Caco-2 (cell line): ENCODE measurements at places on chromosomes 7 and 10. TPM values are rescaled to one million over a fixed set of nuclear protein-coding genes. Genes with fewer than 3 reads are reported as not detected.
A peak's percentile ranks its signal among the peaks of the same experiment; 100 is the strongest.

The C10orf53 gene
- not detected in 2 replicates for total RNA-seq

The MYO3A gene
- total RNA-seq: not detected in 2 replicates

- no peak for DNase-seq
Observed at GRCh38 chr7:152501506-152501905, 65.7 kb upstream of the KMT2C start.

The VAX1 gene
- not detected in 2 replicates for total RNA-seq

GRCh38 chr7:15626041-15626440 lies 60.4 kb downstream of the MEOX2 start:
- DNase-seq: no peak

DNA sequence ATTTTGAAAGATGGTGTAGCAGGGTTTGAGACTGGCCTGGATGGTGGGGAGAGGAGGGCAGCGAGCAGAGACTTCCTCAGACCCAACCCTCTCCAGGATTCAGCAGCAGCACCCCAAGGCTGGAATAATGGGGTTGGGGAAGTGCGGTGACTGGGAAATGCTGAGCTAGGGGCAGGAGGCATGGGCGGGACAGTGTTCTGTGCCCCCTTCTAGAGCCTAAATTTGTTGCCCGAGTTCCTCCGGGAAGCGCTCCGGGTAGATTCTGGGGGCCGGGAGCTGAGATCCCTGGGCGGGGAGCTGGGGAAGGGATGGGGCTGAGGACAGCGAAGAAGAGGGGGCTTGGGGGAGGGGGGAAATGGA lies at the start of gene CHAT:
Gene CHAT, plus strand, starts transcription at position 156 of the 360 bp plus-strand sequence. Its CDS starts 153 bp downstream, at position 309.
- DNase-seq: no peak

The PDK4 gene
- 0.12 and 0.20 TPM in 2 replicates for total RNA-seq

DNA sequence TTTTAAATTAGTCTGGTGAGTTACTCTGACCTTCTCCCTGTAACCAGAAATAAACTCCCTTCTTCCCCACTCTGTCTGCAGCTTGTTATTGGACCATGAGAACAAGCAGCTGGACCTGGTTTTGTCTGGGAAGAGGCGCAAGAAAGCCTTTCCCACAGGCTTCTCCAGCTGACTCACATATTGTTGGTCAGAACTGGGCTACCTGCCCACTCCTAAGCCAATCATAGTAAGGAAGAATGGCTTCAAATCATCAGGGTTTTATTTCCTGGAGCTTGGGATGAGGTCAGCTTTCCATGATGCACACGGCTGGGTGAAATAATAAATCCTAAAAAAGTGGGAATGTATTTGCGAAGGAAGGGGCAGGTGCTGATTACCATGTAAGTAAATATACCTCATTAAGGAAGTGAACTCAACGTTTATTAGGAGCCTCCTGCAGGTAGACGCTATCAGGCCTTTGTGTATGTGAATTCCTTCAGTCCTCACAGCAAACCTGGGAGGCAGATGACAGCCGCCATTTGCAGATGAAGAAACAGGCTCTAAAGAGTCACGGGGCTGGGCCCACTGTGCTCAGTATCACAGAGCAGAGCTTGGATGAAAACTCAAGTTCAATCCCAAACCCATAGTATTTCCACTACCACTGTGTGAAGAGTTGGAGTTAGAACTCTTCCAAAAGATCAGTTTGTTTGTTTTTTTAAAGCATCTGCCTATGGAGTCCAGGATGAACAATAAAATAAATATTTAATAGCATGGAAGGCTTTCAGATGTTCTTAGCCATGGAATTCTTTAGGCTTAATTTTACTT lies 32.8 kb downstream of the IL15RA start:
- DNase-seq: no peak

The RNF32 gene
- 24.1 and 26.0 TPM in 2 replicates for total RNA-seq

- DNase-seq: no peak
Observed at GRCh38 chr10:61397175-61397986, 55.8 kb downstream of the TMEM26 start.

- DNase-seq: peak; percentile 73
Observed at GRCh38 chr10:91887272-91888076, 21.8 kb downstream of the FGFBP3 start.

The TFPI2 gene
- total RNA-seq: not detected in 2 replicates

The C10orf95 gene
- total RNA-seq: 0.82 and 0.86 TPM in 2 replicates

The PSMA2 gene
- 147 and 159 TPM in 2 replicates for total RNA-seq

The TFEC gene
- total RNA-seq: 38.3 and 45.1 TPM in 2 replicates

GRCh38 chr10:69845574-69846292 lies 44.0 kb downstream of the COL13A1 start:
- no peak for DNase-seq

The DMBT1 gene
- not detected in 2 replicates for total RNA-seq

The SEC24C gene
- 91.0 and 91.2 TPM in 2 replicates for total RNA-seq

GRCh38 chr10:113073549-113074189 lies 123.6 kb downstream of the TCF7L2 start:
- DNase-seq: peak; percentile 96

GRCh38 chr7:2029211-2029905 lies 203.4 kb downstream of the MAD1L1 start:
- DNase-seq: no peak

- no peak for DNase-seq
Observed at GRCh38 chr10:61957806-61958205, 56.3 kb downstream of the ARID5B start.

- DNase-seq: no peak
Observed at GRCh38 chr10:113045147-113046055, 95.4 kb downstream of the TCF7L2 start.

DNA sequence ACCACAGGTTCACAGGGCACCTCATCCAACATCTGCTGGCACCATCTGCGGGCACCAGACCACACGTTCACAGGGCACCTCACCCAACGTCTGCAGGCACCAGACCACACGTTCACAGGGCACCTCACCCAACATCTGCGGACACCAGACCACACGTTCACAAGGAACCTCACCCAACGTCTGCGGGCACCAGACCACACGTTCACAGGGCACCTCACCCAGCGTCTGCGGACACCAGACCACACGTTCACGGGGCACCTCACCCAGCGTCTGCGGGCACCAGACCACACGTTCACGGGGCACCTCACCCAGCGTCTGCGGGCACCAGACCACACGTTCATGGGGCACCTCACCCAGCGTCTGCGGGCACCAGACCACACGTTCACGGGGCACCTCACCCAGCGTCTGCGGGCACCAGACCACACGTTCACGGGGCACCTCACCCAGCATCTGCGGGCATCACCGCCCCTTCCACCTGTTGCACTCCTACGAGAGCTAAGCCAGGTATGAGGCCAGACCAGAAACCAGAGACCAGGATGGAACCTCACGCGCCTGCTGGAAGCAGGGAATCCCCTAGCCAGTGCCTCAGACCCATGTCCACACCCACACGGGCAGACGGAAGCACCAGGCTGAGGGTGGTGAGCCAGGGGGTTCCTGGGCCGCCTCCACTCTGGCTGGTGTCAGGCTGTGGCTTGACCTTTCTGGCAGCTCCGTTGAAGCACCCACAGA lies 182.8 kb downstream of the MAD1L1 start:
- no peak for DNase-seq

The SLC26A4 gene
- not detected in 2 replicates for total RNA-seq

- DNase-seq: no peak
Observed at GRCh38 chr10:77915319-77916105, 11.0 kb downstream of the DLG5 start.

- DNase-seq: peak; percentile 85
Observed at GRCh38 chr10:32253276-32253675, 93.7 kb downstream of the EPC1 start.

DNA sequence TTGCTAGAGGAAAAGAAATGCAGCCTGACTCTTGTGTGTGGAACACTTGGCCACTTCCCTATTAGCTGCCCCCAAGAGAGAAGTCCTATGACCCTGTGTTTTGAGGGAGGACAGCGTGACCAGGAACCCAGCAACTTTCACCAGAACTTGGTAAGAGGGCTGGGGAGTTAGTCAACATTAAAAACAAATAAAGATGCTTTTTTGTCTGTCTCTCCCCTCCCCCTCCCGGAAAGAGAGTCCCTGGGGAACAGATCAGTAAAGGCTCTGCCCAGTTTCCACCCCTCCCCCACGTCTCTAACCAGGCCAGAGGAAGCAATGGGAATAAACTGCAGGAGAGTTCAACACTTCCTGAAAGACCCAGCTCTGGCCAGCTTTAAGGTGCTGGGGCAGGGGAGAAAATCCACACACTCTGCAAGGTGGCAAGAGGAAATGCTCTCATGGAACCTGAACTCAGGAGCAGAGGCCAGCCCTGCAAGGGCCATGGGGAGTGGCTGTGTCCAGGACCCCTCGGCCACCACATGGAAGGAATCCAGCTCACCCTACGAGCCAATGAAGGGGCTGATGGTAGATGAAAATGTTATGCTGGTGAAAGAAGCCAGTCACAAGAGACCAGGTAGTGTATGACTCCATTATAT lies 21.5 kb downstream of the SH3PXD2A start:
- no peak for DNase-seq

- DNase-seq: no peak
Observed at GRCh38 chr7:45638916-45639315, 64.7 kb downstream of the ADCY1 start.
